Fibroblast of skin of scalp (primary cell): ENCODE measurements at places on chromosomes 16 and 17.

GRCh38 chr16:85664580-85665372 lies 24.0 kb downstream of the GINS2 start:
- DNase-seq, result no peak

DNA sequence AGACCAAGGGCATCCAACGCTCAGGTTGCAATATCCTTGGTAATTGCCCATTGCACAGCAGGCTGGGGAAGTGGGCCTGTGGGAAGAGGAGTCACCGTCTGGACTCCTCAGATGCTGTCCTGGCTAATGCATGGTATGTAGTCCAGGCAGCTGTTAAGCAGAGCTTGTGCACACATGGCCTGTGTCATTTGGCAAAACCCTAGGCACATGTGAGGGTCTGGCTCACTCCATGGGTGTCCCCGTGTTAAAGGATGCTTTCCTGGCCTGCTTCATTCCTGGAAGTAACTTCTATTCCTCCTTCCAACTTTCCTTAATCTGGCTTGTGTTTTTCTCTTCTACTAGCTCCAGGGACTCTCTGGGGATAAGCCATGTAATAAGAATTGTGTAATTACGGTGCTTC lies 378.0 kb upstream of the CA10 start:
- DNase-seq, result no peak

- DNase-seq, result no peak
Observed at GRCh38 chr16:57887711-57888110, 83.2 kb downstream of the CNGB1 start.

- DNase-seq, result peak; percentile 7
Observed at GRCh38 chr16:55076053-55076452, 145.4 kb downstream of the IRX5 start.

- DNase-seq, result peak; percentile 77
Observed at GRCh38 chr16:814974-815373, 14.4 kb upstream of the GNG13 start.

- peak; percentile 46 for DNase-seq
Observed at GRCh38 chr17:74037320-74037719, 166.2 kb upstream of the RPL38 start.

GRCh38 chr17:21177401-21177800 lies 36.6 kb downstream of the TMEM11 start:
- DNase-seq, result no peak

DNA sequence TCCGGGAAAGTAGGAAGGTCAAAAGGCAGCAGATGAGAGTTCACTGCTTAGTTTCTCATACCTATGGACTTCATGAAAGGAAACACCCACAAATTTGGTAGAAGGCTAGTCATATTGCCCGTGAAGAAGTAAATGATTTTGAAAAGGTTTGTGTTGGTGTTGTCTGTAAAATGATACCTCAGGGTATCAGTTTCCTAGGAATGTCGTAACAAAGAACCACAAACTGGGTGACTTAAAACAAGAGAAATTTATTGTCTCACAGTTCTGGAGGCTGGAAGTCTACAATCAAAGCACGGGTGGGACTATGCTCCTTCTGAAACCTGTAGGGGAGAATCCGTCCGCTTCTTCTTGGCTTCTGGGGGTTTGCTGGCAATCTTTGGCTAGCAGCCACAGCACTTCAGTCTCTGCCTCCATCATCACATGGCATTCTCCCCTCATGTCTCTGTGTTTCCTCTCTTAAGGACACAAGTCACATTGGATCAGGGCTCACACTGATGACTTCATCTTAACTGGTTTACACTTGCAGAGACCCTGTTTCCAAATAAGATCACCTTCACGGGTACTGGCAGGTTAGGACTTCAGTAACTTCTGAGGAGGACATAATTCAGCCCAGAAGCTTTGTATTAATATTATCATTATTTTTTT lies 2.0 kb upstream of the NAE1 start:
- no peak for DNase-seq

DNA sequence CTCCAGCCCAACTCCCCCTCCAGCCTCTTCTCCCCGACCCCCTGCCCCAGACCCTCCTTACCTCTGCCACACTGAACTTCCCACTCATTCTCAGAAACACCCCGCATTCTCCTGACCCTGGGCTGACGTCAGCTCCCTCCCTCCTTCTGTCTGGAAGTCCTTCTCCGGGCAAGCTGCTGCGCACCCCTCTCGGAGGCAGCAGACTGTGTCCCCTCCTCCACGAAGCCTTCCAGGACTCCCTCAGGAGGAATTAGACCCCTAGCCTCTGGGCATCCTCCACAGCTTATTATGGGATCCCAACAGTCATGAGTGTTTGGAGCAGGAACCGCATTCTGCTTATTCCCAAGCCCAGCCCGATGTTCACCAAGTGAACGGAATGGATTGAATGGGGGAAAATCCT lies 3.4 kb upstream of the RPL38 start:
- no peak for DNase-seq

- peak; percentile 77 for DNase-seq
Observed at GRCh38 chr17:83099570-83100181, 20.3 kb downstream of the METRNL start.

DNA sequence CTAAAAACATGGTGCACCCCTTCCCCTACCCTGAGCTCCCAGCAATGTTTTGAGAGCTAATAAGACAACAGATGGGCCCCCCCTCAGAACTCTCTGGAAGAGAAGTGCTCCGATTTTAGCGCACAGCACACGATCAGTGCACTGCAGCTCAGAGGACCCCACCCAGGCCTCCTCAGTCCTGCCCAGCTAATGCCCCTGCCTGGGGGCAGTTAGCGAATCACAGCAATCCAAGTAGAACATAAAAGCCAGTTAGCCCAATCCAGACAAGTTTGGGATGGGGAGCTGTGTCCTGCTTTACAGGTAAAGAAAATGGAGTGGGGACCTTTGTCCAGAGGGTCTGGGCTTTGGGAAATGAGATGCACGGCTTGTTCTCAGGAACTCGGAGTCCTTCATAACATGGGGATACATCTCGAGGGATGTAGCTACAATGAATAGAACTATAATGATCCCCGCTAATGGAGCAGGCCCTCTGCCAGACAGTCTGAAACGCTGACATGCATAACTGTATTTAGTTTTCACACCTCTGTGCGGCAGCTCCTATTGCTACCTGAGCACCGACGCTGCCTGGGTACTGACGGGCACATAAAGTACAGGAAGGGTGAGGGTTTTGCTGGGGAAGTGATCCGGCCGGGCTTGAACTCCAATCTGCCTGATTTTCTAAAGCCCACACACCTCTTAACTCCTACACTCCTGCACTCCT lies 29.7 kb upstream of the CDC42EP4 start:
- DNase-seq, result no peak

GRCh38 chr16:78576941-78577340 lies 477.5 kb downstream of the WWOX start:
- no peak for DNase-seq
